ENCODE measurements at places on chromosomes 1 and 21.

DNA sequence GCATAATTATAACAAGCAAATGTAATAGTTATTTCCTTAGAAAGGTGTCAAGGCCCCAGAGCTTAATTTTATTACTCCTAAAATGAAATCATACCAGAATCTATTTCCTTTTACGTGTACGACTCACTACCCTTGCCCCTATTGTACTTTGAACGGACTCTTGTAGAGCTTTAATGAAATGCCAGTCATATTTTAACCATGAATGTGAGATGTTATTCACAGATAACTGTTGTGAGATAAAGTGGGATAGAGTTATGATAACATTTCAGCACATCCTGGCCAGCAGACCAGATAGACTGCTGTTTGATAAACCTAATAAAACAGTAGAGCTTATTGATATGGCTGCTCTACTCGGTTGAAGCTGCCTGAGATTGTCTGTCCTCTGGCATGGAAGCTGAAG, 500.8 kb upstream of the PBX1 start:
- peak; percentile 38 for DNase-seq

GRCh38 chr1:245771511-245772281, 616.9 kb downstream of the KIF26B start:
- DNase-seq = peak; percentile 8

DNA sequence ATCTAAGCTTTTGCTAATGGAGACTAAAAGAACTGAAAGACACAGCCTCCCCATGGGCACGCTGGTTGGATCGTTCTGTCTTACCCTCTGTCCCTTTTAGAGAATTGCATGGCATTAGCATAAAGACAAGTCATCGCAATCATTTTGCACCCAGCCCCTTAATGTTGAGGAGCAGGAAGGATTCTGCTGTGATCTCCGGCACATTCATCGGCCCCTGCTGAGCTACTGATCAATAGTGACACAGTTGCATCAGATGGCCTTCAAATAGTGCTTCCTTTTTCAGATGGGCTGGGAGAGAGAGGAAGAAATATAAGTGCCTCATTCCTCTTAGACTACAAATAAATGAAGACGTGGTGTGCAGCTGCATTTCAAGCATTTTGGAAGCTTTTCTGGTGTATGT, 75.4 kb downstream of the NOS1AP start:
- DNase-seq = no peak

- DNase-seq = no peak
Observed at GRCh38 chr1:93764366-93764750, 82.7 kb upstream of the BCAR3 start.

DNA sequence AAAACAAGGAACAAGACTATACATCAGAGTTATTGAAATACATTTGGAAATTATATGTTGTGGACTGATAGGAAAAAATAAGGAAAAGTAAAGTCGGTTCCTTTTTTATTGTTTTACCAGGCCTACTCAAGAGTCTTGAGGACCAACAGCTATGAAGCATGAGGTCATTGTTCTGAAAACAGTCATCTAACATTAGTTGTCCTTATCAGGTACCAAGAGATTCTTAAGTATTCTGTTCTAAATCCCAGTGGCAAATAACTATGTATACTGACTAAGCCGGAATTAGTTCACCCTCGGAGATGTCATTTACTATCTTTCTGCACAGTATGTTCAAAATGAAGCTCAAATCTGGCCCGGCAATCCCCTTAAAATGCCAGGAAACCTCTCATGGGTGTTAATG, 585 bp downstream of the ADGRL4 start:
- no peak for DNase-seq

DNA sequence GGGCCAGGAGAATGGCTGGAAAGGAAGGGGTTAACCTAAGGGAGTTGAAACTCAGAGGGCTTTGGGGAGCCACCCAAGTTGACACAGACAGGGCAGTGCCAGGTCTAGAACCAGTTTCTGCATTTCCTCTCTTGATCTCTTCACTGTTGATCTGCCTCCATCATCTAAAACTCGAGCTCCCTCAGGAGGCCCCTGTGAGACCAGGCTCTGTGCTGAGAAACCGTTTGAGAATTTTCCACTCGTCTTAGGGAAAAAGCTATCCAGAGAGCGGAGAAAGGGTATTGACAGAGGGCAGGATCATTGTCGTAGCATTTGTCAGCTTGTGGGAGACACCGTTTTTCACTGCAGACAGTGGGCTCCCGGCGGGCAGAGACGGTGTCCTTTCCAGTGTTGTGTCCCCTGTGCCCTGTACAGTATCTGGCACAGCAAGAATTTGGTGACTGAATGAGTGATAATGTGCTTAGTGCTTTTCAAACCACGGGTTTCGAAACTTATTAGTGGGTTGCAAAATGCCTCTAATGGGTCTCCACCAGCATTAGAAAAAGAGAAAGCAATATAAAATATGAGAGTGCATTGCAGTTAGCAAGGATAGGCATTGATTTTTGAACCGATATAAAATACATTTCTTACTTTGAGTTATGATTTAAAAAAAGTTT, 31.1 kb downstream of the PROK1 start:
- no peak for DNase-seq

- DNase-seq = no peak
Observed at GRCh38 chr1:22411589-22411988, 40.1 kb upstream of the ZBTB40 start.

DNA sequence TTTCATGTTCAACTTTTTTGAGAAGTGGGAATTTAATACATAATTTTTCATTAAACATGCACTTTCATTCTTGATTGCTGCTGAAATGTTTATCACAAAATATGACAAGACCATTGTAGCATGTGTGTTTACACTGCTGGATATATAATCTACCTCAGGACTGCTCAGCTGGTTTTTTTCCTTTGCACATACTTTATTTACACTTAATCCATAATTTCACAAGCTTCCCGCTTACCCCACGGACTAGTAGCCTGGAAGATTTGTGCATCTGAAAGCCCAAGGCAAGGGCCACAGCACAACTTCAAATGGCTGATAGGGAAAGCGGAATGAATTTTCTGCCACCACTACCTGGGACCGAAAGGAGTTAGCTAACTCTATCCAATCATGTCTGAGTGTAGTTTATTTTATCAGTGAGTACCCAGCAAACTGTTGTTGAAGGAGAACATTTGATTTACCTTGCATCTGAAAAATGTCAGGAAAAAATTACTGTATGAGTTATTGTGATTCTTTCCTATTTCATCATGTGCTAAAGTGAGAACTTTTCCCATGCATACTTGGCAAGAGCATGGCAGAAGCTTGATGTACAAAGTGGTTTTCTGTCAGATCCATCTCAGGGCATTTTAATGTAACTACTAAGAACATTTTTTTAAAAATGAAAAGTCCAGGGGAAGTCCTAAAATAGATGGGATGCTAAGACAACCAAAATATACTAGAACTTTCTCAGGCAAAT, 558.2 kb upstream of the USP24 start:
- DNase-seq = no peak

DNA sequence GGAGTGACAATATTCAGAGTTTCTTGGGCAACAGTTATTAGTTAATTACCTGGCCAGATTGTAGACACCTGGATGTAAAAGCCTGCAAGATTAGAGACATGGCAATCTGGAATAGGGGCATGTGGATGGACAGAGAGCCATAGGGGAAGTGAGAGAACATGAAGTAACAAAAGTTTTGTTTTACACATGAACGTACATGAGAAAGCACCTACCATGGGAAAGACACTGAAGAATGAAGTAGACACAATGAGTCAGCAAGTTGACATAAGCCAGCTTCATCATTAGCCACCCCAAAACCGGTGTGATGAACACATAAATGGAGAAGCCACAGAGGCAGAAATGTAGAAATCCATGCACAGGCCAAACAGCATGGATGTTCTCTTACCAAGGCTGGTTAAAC, 462.1 kb upstream of the C1orf87 start:
- no peak for DNase-seq

DNA sequence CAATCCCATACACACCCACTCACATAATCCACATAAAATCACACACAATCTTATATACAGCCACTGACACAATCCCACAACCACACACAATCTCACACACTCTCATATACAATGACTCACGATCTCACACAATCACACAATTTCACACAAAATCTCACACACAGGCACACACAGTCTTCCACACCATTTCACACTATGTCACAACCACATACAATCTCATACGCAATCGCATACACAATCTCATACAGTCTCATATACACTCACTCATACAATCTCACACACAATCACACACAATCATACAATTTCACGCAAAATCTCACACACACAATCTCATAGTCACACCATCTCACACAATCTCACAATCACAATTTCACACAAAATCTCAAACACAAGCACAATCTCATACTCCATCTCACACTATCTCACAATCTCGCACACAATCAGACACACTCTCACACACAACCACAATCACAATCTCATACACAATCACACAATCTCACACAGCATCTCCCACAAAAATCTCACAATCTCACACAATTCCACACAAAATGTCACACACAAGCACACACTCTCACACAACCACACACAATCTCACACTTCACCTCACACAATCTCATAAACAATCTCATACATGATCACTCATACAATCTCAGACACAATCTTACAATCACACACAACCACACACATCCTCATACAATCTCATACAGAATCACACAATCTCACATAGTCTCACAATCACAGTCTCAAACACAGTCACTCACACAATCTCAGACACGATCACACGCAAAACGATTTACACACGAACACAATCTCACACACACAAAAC, 18.5 kb downstream of the CASZ1 start:
- no peak for DNase-seq

DNA sequence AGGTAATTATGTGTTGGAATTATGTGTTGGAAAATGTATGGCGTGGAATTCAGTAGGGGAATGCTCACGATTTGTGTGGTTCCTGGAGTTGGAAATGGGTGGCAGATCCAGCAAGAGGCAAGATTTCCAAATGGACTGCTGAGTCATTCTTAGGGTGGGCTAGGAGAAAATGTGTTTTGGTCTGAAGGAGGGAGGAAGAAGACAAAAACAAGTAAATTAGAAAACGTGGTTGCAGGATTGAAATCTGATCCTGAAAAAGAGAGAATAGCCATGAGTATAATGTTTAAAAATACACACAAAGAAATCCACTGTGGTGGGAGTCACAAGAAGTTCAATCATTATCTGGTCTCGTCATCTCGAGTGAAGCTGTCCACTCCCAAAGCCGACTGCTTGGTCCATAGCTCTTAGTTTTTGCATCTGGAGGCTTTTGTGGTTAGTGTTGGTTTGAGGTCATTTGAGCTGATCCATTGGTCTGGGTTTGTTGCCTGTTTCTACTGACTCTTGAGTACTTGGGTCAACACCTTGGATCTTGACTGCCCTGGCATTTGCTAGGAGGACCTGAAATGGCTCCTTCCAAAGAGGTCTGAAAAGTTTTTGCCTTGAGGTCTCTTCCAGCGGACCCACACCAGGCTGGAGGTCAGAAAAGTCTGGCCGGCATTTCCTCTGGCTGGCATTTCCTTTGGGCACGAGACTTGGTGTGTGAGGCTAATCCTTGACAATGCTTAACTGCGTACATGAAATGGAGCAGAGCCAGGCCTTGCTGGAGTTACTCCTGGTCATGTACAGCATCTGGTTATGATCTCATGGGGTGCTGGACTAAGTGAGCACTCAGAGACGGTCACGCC, 9.2 kb downstream of the MX2 start:
- DNase-seq = no peak

DNA sequence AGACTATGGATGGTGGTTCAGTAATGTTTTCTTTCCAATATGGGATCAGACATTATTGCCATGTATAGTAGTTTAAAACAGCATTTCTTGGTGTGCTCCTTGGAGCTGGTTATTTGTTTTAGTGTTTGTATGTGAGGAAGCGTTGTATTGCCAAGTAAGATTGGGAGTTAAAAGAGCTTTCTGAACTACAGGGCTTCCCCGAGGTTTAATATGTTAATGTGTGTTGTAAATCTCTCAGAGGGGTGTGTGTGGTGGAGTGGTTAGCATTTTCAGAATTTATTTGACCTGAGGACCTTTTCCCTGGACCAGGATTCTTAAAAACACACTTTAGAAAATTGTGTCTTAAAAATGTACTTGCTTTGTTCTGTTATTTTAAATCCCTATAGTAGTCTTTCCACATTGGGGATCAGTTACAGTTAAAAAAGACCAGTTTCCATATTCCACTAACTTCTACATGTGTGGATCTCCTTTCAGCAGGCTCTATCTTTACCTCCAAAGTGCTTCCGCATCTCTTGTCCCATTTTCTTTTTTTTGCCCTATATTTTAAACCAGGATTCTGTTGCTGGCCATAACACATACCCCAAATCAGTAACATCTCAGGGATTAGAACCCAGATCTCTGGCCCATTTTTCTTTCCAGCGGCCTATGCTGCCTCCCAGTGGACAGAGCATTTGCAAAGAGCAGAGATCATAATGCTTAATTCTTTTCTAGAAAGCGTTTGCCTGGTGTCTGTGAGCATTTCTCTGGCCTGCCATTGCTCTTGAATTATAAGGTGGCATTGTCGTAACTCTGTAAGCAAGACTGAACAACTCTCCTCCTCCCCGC, 58.6 kb downstream of the PBX1 start:
- peak; percentile 51 for DNase-seq

- no peak for DNase-seq
Observed at GRCh38 chr1:32780628-32781234, 36.4 kb downstream of the YARS1 start.

DNA sequence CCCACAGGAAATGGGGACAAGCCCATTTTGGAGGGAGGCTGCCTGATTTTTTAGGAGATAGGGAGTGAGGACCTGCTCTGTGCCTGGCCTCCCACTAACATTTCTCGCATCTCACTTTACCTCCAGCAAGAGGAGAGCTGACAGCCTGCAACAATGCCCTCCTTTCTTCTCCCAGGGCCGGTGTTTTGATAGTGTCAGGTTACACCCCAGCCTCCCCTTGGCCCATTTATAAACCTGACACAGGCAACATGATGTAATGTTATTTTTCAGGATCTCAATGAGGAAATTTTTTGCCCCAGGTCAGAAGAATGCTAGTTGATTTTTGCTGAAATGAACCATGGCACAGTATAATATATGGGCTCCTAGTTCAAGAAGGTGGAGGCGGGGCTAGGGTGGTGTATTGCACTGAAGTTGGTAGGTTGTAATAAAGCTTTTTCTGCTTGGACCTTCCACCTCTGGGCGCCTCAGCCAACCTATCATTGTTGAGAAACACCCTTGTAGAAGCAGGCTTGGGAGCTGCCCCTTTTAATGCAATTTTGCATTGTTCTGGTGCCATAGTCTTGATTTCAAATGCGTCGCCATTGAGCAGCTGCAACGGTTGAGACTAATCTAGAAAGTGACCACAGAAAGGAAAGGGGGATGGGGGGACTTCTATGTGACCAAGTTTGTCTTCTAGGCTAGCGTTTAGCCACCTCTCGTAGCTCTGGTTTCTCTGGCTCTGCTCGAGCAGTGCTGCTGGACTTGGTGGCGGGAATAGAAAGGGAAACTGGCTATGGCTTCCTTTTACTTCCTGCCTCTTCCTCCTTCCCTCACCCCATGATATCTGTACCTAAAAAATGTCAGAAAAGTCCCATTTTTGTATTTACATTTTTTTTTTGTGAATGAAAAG, 53.0 kb downstream of the PBX1 start:
- peak; percentile 73 for DNase-seq

GRCh38 chr1:219783605-219784235, 144.6 kb downstream of the SLC30A10 start:
- no peak for DNase-seq

All from A549 (cell line).